ENCODE measurements at places on chromosomes 5 and 9.

- no peak for DNase-seq
These were observed 71.5 kb downstream of the ABCA1 start for GRCh38 chr9:104856413-104856941.

- no peak for DNase-seq
These were observed 486.1 kb downstream of the KDM4C start for GRCh38 chr9:7243838-7244237.

DNA sequence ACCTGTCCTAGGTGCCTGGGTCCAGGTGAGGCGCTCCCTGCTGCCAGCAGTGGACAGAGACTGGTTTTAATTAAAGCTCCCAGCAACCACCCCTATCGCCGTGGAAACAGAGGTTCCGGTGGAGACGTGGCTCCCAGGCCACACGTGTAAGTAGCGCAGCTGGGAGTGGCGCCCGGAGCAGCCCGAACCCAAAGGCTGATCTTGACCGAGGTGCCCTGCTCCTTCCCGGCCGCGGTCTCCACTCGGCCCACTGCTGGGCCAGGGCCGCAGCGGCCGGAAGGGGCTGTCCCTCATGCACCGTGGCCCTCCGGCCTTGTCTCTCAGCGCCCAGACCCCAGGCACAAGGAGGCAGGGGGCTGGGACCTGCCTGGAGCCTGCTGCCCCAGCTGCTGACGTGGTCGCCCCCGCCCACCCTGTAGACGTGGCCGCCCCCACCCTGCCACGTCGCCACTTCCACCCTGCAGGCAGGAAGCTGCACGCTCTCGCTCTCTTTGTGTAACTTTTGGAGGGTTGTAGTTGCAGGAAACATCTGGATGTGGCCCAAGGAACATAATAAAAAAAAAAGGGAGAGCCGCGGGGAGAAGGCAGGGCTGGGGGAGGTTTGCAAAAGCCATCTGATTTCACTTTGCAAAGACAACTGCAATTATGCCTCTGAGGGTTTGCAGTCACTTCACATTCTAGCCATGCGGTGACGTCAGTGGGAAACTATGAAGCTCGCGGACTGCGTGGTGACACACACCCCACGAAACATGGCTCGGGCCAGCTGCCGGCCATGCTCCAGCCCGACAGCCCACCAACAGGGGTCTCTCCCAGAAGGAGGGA lies 129.9 kb downstream of the RXRA start:
- DNase-seq, result no peak

- no peak for DNase-seq
These were observed 50.8 kb downstream of the ALDH7A1 start for GRCh38 chr5:126544087-126544740.

GRCh38 chr5:118544887-118545449 lies 443.4 kb downstream of the DTWD2 start:
- no peak for DNase-seq

GRCh38 chr5:127799293-127799905 lies 96.2 kb downstream of the CCDC192 start:
- DNase-seq, result no peak

- DNase-seq, result no peak
These were observed 7.8 kb downstream of the HSD17B3 start for GRCh38 chr9:96294159-96294545.

- DNase-seq, result no peak
These were observed 19.8 kb downstream of the SLC6A18 start for GRCh38 chr5:1244976-1245375.

GRCh38 chr9:86142973-86143372 lies 43.6 kb upstream of the GOLM1 start:
- no peak for DNase-seq

DNA sequence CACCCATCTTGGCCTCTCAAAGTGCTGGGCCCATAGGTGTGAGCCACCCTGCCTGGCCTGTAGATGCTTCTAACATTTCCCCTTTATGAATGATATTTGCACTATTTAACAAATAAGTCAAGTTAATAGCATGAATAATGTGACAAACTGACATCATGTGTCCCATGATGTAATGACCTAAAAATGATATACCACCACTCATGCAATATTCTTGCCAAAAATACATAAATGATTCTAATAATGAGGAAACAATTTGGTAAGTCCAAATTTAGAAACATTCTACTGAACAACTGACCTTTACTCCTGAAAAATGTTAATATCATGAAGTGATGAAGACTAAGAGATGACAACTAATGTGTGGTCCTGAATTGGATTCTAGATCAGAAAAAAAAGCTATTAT lies 33.5 kb upstream of the TRIM14 start:
- DNase-seq, result no peak

DNA sequence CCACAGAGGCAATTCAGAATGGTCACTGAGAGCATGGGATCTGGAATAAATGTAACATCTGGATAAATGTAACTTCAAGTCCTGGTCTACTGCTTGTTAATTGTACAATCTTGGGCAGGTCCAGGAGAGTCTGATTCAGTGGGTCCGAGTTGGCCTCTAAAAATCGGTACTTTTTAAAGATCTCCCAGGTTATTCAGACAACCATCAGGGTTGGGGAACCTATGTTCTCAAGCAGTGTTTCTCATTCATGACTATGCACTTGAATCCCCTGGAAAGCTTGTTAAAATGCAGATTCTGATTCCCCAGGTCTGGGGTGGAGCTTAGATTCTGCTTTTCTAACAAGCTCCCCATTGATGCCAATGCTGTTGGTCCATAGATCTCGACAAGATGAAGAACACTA lies 14.8 kb downstream of the ANXA1 start:
- DNase-seq, result no peak

DNA sequence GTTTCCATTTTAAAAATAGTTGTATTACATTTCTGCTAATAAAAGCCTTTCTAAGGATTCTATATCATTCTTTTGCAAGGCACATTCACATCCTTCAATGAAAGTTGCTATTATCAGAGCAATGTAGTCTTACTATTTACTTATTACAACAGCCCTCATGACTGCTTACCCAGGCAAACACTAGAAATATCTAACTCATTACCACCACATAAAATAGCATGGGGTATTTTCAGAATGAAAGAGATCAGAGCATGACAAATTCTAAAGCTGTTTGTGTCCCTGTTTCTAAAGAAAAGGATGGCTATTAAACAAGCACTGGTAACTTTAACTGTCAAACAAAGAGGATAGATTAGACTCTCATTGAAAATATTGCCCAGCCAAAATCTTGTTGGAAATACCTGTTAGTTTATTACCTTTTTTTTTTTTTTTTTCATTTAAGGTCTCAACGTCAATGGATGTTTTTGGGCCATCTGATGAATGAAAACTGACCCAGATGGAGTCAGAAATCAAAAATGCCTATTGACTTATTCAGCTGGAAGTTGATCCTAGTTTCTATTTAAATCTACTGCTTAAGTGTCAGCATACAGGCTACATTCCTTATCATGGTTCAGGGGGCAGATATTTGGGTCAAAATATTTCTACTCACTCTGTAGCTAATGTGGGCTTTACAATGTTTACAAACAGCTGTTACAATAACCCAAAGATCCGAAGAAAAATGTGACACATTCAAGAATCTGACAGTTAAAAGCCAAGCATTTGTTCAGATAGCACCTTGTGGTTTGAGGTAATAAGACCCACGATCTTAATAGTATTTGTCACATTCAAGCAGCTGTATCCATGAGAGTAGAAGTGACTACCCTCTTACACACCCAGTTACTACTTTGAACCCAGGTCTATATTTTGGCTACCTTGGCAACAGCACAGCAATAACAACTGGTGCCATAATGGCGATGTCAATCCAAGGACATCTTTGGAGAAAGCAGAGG lies 554.8 kb upstream of the MEF2C start:
- DNase-seq, result no peak

DNA sequence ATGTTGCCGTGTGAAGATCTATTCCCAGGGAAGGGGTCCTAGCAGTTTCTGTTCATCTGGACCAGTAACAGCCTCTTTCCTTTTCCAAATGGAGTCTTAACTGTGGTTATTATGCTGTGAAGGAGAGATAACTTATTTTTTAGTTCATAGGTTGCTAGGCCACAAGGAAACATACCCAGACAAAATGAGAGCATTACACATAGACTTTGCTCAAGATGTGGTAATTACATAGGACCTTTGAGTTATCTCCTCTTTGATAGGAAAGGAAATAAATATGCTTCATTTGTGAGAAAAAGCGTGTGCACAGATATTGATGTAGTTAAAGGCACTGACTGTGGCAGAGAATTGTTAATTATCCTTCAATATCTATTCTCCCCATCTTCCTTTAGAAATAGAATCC lies 52.5 kb upstream of the SNX2 start:
- DNase-seq, result no peak

DNA sequence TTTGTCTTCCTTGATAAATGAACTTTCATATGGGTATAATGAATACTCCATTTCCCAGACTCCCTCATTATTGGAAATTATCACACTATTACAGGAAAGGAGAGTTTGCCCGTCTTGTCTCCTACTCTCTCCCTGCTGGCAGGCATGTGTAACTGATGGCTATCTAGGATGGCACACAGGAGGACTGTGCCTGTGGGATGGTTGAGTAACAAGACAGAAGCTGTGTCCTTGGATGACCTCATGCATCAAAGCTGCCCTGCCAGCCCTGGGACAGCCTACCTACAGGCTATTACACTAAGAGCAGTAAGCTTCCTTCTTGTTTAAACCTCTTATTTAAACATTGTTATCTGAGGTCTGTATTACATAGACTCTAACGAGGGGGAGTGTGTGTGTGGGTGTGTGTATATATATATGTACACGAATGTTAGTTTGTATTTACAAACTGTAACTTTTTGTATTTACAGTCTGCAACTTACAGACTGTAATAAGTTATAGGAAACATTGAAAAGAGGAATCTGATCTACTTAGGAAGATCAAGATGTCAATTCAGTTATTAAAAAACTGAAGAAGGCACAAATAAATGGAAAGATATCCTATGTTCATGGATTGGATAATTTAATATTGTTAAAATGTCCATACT lies 247.6 kb upstream of the ACO1 start:
- no peak for DNase-seq

- DNase-seq, result no peak
These were observed 25.1 kb downstream of the POLK start for GRCh38 chr5:75536694-75537360.

- no peak for DNase-seq
These were observed 80.8 kb downstream of the NTRK2 start for GRCh38 chr9:84750152-84750865.

- DNase-seq, result no peak
These were observed 10.7 kb upstream of the CLK4 start for GRCh38 chr5:178637356-178638074.

DNA sequence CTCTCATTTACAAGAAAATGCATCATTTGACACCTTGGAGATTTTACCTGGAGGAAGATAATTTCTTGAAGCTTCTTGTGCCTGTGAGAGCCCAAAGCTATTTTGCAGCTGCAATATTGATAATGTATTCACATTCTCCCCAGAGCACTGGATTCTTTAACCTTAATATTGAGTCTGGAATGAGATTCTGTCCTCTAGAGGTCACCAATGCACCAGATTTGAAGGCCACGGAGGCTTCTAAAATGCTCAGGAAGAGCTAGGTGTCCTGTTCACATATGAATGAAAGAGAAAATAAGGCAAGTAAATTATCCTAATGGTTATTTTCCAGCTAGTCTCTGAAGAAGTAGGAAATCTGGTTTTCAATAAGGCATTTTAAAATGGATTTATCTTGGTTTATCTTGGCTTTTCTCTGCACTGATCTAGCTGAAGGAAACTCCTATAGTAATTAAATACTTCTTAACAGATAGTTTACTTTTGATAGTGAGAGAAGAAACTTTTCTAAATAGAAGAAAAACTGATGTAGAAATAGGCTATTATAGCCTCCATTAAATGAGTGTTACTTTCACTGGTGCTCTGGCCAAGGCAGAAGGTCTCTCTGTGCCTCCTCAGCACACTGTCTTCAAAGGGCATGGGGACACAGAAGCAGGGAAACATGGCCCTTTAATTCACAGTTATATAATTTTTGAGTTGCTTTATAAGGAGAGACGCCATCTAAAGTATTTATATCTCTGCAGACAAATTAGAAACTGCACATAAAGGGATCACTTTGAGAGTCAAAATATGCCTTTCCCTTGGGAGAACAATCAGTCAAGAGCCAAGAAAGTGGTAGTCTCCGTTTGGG lies 297.0 kb upstream of the ACTBL2 start:
- no peak for DNase-seq

- no peak for DNase-seq
These were observed 9.6 kb upstream of the ADRB2 start for GRCh38 chr5:148816782-148817181.

DNA sequence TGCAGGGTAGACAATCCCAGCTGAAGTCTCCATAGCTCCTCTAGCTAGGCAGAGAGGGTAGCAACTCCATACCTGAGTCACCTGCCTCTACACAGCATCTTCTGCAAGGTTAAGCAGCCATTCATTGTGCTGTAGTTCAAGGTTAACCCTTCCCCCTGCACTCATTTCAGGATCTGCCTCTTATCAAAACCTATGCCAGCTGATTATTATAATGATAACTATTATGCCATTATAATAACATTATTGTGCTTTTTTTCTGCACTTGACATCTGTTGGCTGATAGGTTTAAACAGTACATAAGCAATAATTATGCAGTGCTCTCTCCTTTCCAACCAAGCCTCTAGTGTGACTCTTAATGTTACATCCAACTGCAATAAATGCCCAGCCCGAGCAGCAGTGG lies 17.3 kb downstream of the SIL1 start:
- DNase-seq, result no peak
